ENCODE measurements at places on chromosomes 2 and 18. TPM values are rescaled to one million over a fixed set of nuclear protein-coding genes. Genes with fewer than 3 reads are reported as not detected.

The DIPK1C gene
- polyA plus RNA-seq, result 0.56 TPM

The FEV gene
- 0.08 TPM for polyA plus RNA-seq

The SIX3 gene
- polyA plus RNA-seq, result 0.04 TPM

The RNF125 gene
- 2.2 TPM for polyA plus RNA-seq

The SLC19A3 gene
- polyA plus RNA-seq, result 9.8 TPM

DNA sequence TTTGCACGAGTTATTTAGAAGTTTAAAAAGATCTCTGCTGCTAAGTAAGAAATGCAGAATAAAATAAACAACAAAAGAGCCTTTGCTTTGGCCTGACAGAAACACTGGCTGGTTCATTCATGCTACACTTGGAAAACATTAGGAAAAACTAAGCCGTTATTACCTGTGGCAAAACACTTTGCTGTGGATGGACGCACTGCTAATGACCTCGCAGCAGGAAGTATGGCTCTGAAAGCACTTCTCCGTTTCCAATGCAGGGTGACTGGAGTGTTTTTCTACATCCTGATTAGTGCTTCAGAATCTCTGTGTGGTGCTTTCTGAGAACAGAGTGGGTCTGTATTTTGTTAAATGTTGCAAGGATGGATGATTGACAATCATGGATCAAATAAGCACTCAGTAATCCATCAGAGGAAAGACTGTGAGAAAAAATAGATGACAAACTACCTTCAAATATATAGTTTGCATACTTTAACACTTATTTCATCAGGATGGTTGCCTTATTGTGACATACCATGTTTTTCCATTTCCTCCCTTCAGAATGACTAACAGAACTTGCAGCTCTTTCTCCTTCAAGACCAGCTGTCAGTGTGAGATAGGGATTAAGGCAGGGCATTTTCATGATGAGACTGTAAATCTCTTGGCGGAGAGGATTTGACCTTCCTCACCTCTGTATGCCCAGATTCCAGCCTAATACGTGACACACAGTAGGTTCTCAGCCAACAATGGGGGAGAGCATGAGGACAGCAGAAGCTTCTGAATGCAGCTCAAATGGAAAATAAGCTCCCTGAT is 38.0 kb downstream of the LINC00305 start:
- DNase-seq, result no peak

GRCh38 chr18:59871711-59872362 is 28.0 kb upstream of the PMAIP1 start:
- DNase-seq, result no peak

DNA sequence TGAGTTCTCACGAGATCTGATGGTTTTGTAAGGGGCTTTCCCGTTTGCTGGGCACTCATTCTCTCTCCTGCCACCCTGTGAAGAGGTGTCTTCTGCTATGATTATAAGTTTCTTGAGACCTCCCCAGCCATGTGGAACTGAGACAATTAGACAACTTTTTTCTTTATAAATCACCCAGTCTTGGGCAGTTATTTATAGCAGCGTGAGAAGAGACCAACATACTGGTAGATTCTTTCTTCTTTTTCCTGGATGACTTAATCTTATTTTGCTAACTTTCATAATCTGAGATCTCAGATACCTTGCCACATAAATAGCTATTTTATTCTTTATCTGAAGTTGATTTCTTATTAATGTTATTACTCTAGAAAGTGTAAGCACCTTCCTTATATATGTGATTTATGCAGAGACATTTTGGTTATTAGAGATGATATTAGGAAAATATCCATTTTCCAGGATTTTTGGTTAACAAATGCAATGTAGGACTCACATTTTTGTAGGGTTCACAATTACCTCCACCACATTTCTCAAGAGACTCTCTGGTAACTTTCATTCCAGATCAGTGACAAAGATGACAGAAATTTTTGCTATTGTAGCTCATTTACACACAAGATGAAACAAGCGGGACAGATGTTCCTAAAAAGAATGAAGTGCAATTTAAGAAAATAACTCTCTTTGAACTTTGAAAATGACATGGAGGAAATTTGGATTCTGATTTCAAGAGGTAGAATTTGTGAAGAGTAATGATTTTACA is 97.9 kb upstream of the RND3 start:
- no peak for DNase-seq

GRCh38 chr18:75108579-75109318 is 100.2 kb downstream of the PTGR3 start:
- no peak for DNase-seq

- DNase-seq, result no peak
Measured at GRCh38 chr2:129772190-129772579, 207.3 kb upstream of the RAB6C start.

- DNase-seq, result no peak
Measured at GRCh38 chr2:19857100-19857499, 44.7 kb downstream of the TTC32 start.

GRCh38 chr2:44894058-44894457 is 47.4 kb upstream of the SIX3 start:
- no peak for DNase-seq

- no peak for DNase-seq
Measured at GRCh38 chr2:26366957-26367356, 20.4 kb upstream of the ADGRF3 start.
